ENCODE measurements at places on chromosomes 1 and 21.

- DNase-seq: no peak
These were observed 58.5 kb upstream of the CNTN2 start for GRCh38 chr1:204984499-204984898.

GRCh38 chr1:232422898-232423297 lies 207.0 kb downstream of the SIPA1L2 start:
- no peak for DNase-seq

DNA sequence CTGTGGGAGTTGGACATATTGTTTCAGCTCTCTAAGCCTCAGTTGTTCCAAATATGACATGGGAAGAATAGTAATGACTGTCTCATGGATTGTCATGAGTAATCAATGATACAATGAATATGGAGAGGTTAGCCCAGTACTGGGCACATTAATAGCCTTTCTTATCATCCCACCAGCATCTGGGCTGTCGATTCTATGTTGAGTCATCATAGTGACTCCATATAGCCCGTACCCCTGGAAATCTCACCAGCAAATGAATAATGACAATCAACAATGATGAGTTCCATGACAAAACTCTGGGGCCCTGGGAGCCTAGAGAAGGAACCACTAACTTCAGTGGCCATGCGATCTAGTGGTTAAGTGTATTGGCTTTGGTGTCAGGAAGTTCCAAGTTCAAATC lies 39.7 kb upstream of the GJB5 start:
- DNase-seq: no peak

- DNase-seq: no peak
These were observed 59.9 kb downstream of the MAN1C1 start for GRCh38 chr1:25676488-25676887.

- no peak for DNase-seq
These were observed 46.7 kb upstream of the LAMC2 start for GRCh38 chr1:183139281-183139942.

GRCh38 chr1:93178418-93178817 lies 1.8 kb downstream of the TMED5 start:
- no peak for DNase-seq

GRCh38 chr1:222064388-222065211 lies 322.7 kb upstream of the DUSP10 start:
- no peak for DNase-seq

- no peak for DNase-seq
These were observed 415.3 kb upstream of the CAMK1G start for GRCh38 chr1:209168204-209168603.

DNA sequence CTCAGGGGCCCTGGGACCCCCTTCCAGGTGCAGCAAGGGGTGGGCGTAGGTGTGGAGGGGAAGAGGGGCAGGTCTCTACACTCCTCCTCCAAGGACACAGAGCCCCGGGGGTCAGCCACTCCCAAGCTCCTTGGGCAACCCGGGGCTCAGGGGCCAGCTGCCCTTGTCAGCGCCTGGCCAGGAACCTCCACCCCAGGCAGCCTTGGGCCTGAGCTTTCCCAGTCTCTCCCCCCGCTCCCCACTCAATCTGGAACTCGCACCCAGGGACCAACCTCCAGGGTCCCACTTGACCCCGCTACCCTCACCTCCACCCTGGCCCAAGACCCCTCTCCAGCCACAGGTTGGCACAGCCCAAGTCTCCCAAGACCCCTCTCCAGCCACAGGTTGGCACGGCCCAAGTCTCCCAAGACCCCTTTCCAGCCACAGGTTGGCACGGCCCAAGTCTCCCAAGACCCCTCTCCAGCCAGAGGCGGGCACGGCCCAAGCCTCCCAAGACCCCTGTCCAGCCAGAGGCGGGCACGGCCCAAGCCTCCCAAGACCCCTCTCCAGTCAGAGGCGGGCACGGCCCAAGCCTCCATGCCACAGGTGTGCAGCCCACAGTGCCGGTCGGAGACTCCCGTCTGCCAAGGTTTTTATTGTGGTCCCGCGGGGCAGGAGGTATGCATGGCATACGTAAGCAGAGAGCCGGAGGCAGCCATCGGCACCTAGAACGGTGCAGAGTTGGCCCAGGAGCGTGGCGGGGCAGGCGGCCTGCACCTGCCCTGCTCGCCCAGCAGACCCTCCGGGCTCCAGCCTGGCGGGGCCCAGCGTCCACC lies 3.0 kb downstream of the TNFRSF4 start:
- no peak for DNase-seq

DNA sequence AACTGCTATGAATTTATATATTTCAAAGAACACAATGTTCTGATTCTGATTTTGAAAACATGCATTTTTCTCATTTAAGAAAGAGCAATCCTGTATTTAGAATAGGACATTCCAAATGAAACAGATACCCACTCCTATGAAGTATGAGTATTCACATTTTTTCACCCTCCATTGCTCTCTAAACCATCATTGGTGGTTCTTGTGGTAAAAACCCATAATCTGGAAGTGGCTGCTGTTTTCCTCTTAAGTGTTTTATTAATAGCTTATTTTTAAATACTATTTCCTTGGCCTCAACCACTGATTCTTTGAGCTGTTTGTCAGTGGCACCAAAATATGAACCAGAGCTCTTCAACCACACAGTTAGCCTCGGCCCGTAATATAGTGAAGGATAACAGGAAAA lies 60.0 kb upstream of the ADAM30 start:
- no peak for DNase-seq

GRCh38 chr1:36448530-36449056 lies 1.7 kb downstream of the OSCP1 start:
- no peak for DNase-seq

GRCh38 chr1:94559921-94560320 lies 18.4 kb upstream of the F3 start:
- no peak for DNase-seq

DNA sequence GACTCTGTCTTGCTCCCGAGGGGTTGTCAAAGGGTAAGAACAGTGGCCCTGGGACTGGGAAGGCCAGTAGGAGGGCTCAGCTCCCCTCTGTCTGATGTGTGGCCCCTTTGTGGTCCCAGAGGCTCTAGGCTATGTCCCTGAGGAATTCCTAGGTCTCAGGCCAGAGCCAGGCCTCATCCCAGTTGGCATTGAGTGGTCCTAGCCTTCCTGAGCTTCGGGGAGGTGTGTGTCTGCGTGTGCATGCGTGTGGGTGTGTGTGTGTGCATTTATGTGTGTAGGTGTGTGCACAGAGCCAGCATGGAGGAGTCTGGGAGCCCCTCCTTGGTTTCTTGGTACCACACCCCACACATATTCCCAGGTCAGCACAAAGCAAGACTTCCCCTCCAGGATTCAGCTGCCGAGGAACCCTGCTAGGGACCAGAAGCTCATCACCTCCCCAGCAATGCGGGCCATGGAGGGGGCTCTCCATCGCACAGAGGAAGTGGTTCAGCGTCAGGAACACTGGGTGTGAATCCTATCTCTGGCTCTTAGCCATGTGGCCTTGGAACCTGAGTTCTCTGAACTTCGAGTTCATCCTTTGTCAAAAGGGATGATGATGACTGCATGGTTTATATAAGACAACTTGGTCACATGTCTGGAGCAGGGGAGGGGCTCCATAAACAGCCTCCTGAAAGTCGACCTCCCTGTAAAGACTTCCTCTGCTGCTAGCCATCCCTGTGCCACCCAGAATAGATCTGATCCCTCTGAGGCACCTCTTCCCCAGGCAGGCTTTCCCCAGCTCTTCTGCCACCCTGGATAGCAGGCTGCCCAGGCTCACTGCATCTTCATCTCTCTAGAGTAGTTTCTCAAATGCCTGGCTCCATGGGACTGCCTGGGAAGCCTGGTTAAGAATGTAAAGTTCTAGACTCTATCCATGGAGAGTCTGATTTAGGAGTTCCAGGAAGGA lies 8.3 kb upstream of the EPS8L3 start:
- DNase-seq: no peak

DNA sequence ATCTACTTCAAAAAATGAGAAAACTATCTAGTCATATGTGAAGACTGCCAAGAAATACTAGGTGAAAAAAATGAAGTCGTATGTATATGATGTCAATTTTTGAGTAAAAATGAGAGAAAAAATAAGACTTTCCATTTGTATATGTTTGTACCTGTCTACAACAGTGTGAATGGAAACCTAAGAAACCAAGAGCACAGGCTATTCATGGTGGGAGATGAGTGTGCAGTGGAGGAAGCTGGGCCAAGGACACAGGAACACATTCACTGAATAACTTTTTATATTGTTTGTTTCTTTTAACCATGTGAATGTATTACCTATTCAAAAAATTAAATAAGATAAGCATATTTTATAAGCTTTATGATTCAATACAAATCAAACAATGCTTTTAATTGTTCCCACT lies 67.0 kb downstream of the ERO1B start:
- DNase-seq: no peak

GRCh38 chr1:204445860-204446412 lies 34.3 kb upstream of the PPP1R15B start:
- DNase-seq: no peak

DNA sequence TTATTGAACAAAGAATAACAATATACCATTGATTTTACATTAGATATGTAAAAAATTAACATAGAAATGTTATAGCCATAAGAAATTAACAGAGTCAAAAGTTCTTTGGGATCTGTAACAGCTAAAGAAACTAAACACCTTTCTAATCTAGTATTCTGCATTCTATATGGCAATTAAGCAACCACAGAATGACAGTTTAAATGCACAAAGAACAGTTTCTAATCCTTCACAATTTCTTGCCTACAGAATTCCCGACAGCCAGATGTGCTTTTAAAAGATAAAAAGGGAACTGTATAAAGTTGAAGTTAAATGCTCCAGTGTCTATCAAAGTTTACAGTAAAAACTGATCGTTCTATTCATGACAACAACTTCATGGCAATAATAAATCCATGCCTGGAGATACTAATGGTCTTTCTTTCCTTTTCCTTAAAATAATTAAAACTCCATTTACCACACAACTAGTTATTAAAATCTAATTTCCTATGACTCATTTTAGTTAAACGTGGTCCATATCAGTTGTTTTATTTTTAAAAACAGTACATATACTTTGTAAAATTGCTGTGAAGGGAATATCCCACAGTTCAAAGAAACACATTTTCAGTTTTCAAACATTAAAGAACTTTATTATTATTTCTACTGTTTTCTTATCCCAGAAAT lies 110.2 kb downstream of the EIF4G3 start:
- no peak for DNase-seq

- no peak for DNase-seq
These were observed 33.5 kb downstream of the PDPN start for GRCh38 chr1:13617108-13617507.

GRCh38 chr1:183732236-183732880 lies 72.6 kb upstream of the RGL1 start:
- DNase-seq: no peak

DNA sequence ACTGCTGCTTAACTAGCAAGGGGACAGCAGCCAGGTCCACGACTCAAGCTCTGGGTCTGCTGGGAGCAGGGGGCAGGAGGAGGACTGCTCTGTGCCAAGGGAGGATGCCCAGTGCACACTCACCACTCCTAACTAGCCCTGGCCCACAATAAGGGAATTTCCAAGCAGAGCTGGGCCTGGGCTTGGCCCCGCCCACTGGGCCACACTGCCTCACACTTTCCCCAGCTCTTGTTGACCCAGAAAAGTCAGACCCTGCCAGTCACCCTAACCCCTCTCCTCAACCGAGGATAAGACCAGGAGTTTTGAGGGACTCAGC lies 18.7 kb downstream of the SLC9A1 start:
- DNase-seq: no peak

- no peak for DNase-seq
These were observed 34.8 kb upstream of the QSOX1 start for GRCh38 chr1:180119837-180120236.

DNA sequence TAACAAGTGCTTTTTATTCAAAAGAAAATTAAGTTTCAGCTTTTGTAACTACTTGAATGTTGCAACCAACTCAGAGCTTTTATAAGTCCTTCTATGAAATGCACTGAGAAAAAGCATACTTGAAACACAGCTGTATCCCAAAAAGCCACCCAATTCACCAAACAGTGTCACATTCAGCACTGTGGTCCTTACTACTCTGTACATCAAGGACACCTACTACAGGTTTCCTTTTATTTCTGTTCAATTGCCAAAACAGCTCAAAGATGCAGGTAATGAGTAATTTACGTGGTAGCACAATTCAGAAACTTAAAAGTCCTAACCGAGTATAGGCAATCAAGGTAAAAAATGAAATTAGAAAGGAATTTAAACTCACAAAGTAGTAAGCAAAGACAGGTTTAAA lies 2.5 kb downstream of the EIF4G3 start:
- DNase-seq: no peak
